Activated CD4-positive, alpha-beta T cell treated with anti-CD3 and anti-CD28 coated beads, Interleukin-2, amount 10 ng/mL, durations not matched to agents 7 days and 5 days (primary cell): ENCODE measurements at places on chromosomes 7 and 10. TPM values are rescaled to one million over a fixed set of nuclear protein-coding genes. Genes with fewer than 3 reads are reported as not detected.

GRCh38 chr10:35384265-35384868, 48.1 kb downstream of the CCNY start:
- DNase-seq = no peak

DNA sequence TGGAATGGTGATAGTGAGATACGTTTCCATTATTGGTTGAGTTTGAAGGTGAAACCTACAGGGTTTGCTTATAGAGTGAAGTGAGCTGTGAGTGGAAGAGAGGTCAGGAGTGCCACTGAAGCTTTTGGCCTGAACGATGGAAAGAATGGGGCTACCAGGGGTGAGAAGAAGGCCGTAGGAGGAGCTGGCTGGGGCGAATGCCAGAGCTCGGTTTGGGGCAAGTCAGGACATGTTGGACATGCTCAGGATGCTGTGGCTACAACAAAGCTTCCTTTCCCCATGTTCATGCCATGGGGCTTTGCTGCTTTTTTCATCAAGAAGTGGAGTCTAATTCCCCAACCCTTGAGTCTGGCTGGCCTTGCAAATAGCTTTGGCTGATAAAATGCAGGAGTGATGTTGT, 253.7 kb downstream of the GLRX3 start:
- DNase-seq = no peak

DNA sequence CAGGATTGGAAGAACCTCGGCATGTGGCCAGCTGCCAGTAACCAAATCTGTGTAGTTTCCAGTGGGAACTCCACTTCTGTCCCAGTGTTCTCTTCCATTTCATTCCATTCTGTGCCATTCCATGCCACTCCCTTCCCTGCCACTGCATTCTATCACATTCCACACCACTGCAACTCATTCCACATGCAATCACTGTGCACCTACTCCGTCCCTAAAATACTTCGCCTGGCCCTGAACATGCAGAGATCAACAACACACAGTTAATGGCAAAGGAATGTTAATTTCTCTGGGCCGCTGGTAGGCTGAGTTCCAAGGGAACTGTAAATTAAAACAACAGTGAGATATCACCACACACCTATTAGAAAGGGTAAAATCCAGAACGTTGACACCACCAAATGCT, 64.8 kb downstream of the AKR1B1 start:
- no peak for DNase-seq

- DNase-seq = no peak
Observed at GRCh38 chr7:149664666-149665065, 108.7 kb downstream of the ZNF467 start.

DNA sequence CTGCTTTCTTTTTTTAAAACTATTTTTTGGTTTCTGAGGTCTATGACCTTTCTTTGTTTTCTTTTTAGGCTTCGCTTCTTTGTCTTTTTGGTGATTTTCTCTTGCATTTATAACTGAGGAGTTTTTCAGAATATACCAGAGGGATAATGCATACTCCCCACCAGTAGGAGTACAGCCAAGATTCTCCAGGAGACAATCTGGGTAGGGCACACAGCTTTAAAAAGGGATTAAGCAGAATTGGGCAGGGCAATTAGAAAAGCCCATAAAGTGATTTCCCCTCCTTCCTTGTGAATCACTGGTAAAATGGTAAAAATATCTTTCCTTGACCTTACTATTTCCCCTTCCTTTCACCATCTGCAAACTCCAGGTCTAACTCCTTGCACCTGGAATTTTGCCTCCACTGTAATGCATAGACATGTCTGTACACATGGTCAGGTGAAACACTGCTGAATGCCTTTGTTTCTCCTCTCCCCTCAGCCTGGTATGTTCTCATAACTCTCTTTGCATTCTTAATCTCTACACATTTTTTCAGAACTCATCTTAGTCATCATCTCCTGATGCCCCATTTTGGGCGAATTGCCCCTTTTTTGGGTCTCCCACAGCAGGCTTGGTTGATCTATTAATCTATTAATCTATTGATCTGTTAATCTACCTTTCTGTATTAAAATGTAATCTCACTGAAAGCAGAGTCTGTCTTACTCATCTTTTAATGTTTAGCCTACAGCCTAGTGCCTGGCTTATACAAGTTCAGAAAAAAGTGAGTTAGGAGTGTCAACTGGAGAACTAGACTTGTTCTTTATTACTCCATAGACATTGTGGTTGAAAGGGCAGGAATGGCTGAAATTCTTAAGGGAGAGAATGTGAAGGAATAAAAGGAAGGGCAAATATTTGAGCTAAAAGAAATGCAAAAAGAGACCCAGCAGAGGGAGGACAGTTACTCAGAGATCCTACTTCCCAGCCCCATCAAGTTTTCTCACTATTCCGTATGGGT, 64.6 kb downstream of the MDFIC start:
- no peak for DNase-seq

DNA sequence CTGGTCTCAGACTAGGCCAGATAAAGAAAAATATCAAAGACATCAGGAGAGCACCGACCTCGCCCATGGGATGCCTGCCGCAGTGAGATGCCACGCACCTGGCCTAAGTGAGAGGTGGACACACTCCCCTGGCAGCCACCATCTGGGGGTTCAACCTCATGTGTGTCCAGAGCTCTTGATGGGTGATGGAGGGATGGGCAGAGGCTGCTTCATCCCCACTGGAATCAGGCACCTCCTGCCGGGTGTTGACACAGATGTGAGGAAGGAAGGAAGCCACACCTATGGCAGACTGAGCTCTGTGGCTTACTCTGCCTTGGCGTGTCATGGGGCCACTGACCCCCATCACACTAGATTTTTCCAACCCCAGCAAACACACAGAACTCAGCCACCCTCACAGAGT, 11.4 kb downstream of the ZNF488 start:
- no peak for DNase-seq

DNA sequence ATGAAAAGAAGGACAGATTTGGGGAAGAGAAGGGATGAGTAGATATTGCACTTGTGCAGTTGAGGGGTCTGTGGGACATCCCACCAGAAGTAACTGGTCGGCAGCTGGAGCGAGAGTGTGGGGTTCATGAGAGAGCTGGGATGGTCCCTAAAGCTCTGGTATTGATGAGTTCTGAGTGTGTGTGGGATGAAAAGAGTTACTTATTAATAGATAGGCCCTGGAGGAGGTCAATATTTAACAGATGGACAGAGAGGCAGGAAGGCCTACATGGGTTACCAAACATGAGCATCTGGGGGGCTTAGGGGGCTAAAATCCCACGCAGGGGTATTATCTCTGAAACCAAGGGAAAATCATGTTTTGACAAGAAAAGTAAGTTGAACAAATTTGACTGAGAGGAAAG, 95.7 kb upstream of the SFMBT2 start:
- no peak for DNase-seq

DNA sequence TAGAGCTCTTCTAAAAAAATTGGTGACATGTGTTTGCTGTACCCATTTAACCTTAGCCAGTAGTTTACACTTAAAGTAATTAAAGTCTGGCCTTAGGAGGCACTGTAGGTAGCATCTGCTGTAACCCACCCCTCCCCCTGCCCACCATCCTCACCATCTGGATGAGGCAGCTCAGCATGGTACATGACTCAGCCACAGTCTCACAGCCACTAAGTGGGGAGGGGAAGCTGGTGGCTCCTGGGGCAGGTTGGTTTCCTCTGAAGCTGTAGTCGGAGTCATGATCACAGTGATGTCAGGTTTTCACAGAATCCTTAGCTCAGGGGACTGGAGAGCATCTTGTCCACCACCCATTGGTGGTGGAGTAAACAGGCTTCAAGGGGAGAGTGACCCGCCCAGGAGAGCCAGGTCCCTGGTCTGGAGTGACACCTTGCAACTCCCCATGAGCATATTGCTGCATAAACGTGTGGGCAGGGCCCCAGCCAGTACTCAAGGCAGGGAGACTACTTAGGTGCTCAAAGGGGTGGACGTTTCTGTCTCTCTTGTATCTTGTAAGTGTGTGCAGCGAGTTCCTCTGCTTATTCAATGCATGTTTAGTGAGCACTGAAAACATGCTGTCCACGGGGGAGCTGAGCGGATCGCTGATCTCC, 125.9 kb downstream of the GRK5 start:
- DNase-seq = no peak

DNA sequence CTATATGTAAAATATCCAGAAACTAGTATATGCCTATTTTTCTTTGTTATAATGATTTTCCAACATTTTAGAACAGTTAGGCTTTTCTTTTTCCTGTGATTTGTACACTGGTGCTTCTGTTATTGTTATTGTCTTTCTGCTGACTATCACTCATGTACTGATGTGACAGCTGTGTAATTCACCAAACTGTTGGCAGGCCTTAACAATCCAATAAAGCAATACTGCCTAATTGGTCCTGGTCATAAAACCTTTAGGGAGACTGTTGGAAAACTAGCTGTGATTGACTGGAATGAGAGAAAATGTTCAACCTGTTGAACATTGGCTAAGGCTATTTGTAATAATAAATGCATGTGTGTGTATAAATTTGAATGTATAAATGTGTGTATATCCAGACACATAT, 956.6 kb downstream of the REEP3 start:
- DNase-seq = no peak

DNA sequence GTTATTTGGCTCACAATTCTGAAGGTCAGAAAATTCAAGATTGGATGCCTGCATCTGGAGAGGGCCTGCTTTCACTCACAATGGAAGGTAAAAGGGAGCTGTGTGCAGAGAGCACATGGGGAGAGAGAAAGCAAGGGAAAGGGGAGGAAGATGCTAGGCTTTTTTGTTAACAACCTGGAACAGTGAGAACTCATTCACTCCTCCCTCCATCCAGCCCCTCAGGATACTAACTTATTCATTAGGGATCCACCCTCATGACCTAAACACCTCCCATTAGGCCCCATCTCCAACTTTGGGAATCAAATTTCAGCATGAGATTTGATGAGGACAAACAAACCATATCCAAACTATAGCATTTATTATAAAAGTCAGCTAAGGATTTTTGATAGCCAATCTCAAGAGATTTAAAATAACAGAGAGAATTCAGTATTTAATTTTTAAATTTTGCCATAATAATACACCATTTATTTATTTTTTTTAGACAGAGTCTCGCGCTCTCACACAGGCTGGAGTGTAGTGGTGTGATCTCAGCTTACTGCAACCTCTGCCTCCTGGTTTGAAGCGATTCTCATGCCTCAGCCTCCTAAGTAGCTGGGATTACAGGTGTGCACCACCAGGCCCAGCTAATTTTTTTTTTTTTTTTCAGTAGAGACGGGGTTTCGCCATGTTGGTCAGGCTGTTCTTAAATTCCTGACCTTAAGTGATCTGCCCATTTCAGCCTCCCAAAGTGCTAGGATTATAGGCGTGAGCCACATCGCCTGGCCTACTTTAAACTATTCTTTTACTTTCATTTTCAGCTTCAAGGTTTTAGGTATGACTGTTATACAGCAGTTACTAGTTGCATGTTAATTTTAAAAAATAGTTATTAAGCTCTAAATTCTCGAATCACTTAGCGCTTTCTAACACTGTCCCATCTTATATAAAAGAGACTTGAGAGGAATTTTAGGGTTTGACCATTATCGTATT, 20.3 kb upstream of the ETV1 start:
- no peak for DNase-seq

DNA sequence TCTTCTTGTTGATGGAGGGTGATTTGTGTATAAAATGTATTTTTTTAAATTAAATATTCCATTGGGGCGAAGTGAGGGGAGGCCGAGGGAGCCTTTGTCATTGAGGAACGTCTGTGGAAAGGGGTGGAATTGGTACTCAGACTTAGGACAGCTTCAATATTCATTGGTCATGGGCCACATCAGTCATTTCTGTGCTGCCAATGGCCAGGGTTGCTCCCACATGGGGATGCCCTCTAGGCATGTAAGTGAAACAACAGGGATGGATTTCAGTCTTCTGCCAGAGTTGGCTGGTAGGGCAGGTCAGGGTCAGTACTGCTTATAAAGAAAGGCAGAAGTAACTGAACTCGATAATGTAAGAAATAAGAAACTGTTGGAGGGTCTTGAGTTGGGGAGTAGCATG, 47.2 kb downstream of the NEURL1 start:
- DNase-seq = no peak

DNA sequence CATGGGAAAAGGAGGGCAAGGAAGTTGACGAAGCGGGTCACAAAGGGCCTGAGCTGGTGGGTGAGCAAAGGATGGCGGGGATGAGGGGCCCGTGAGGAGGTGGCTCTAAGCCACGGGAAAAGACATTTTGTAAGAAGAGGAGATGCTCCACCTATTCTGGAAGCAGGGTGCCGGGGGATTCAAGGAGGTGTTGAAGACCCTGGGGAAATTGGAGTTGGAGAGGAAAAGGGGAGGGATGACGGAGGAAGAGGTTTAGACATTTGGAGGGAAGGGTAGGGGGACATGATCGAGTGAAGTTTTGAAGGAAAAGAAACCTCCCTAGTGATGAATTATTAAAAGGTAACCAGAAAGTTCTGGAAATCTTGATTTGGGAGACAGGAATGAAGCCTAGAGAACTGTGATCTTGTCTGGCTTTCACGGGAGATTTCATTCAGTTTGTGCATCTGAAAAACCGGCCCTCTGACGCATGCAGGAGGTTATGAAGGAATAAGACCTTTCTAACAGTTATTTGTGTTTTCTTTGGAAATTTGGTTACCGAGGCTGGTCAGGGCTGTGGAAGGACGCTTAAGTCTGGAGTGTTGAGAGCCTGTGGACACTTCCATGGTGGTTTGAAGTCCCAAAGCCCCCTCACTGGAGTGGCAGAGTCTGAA, 1.4 kb downstream of the SMO start:
- no peak for DNase-seq

- DNase-seq = no peak
Observed at GRCh38 chr7:143015084-143015483, 11.8 kb downstream of the OR9A2 start.

Gene OPN4
- not detected for total RNA-seq

Gene PANK1
- total RNA-seq = 7.1 TPM

Gene ANK3
- 47.1 TPM for total RNA-seq

Gene NPSR1
- total RNA-seq = not detected
